ENCODE measurements at places on chromosomes 13 and 19. TPM values are rescaled to one million over a fixed set of nuclear protein-coding genes. Genes with fewer than 3 reads are reported as not detected.

The MTUS2 gene
- polyA plus RNA-seq = 18.7 TPM

The OR10H1 gene
- not detected for polyA plus RNA-seq

The GSX1 gene
- not detected for polyA plus RNA-seq

The ZNF534 gene
- polyA plus RNA-seq = 0.88 TPM

The CFAP97D2 gene
- polyA plus RNA-seq = not detected

The KLK15 gene
- not detected for polyA plus RNA-seq

The CPB2 gene
- not detected for polyA plus RNA-seq

The ZNF625 gene
- polyA plus RNA-seq = 2.9 TPM

The ZNF567 gene
- 2.3 TPM for polyA plus RNA-seq

The GRIN2D gene
- 0.23 TPM for polyA plus RNA-seq

The GJB6 gene
- 0.06 TPM for polyA plus RNA-seq

The SMIM44 gene
- not detected for polyA plus RNA-seq

The CBY2 gene
- not detected for polyA plus RNA-seq

The SHISA7 gene
- polyA plus RNA-seq = under 0.01 TPM

The RDH8 gene
- not detected for polyA plus RNA-seq

The BST2 gene
- 32.0 TPM for polyA plus RNA-seq

The GGN gene
- not detected for polyA plus RNA-seq

The LSM4 gene
- polyA plus RNA-seq = 135 TPM

The APOC1 gene
- 5.3 TPM for polyA plus RNA-seq
